Kidney epithelial cell (primary cell): ENCODE measurements at places on chromosomes 7 and 10. TPM values are rescaled to one million over a fixed set of nuclear protein-coding genes. Genes with fewer than 3 reads are reported as not detected.

The DLX5 gene
- not detected in 2 replicates for total RNA-seq

- DNase-seq: no peak
Measured at GRCh38 chr7:90412458-90413184, 9.4 kb downstream of the CLDN12 start.

The RTKN2 gene
- 6.7 and 8.8 TPM in 2 replicates for total RNA-seq

- no peak for DNase-seq
Measured at GRCh38 chr7:30923009-30923773, 11.5 kb downstream of the AQP1 start.

GRCh38 chr7:81441750-81442149 lies 328.1 kb downstream of the HGF start:
- DNase-seq: no peak

DNA sequence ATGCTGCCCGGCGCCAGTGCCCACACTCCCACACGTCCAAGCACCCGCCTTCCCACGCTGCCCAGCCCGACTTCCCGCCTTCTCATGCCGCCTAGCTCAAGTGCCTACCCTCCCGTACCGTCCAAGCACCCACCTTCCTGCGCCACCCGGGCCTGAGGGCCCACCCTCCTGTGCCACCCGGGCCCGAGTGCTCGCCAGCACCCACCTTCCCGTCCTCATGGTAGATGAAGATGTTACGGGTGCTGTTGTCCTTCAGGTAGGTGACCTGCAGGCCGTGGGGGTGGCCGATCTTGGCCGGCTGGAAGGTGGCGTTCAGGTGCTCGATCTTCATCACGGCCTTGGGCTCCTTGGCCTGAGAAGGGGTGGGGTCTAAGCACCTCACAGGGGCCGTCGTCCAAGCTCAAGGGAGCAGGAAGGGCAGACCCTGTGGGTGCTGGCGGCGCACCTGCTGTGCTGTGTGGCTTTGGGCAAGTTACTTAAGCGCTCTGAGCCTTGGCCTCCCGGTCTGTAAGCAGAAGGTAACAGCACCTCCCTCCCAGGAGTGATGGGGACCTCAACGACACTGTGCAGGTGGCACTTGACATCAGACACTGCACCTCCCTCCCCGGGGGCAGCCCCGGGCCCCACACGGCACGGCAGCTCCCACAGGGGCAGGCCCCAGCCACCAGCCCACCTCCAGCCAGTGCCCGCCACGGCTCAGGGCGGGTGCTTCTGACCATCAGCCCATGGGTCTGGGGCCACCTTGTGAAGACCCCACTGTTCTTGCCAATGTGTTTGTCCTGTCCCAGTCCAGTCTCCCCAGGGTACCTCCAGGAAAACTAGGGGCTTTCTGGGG lies 27.8 kb downstream of the GET4 start:
- DNase-seq: no peak

- DNase-seq: no peak
Measured at GRCh38 chr10:10392511-10392910, 625.2 kb upstream of the CELF2 start.

DNA sequence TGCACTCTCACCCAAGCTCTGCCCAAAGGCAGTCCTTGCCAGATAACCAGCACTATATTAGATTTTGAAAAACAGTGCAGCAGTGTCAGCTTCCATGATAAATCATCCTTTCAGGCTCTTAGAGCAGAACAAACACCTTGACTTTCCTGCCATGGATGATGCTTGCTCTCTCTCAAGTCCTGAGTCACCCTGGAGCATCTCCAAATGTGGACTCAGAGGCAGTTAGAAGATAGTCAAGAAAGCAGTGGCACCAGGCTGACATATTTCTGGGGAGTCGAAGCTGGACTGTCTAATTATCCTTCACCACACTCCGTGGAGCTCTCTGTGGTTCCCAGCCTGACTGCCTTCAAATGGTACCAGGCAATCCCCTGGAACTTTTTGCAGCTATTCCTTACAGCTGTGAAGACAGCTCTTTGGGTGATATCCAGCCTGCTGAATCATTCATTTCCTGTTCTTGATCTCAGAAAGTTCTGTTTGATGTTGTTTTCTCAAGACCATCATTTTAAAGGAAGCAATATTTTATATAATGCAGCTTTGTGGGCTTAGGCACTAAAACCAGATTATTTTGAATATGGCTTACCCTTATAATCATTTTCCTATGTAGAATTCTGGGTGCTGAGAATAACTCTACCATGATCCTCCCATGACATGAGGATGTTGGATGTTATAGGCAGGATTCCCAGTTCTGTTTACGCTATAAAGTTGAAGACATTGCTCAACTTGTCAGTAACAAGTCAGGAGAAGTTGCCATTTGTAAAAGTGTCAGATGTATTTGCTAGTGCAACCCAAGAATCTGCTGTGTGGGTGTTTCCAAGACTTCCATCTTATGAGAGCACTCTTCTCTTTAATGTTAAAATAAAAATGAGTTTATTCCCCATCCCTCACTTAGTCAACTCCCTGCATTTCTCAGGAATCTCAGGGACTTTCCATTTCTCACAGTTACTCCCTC lies 233.8 kb downstream of the C7orf25 start:
- peak; percentile 28 for DNase-seq

The FAM171A1 gene
- 32.0 and 34.0 TPM in 2 replicates for total RNA-seq

DNA sequence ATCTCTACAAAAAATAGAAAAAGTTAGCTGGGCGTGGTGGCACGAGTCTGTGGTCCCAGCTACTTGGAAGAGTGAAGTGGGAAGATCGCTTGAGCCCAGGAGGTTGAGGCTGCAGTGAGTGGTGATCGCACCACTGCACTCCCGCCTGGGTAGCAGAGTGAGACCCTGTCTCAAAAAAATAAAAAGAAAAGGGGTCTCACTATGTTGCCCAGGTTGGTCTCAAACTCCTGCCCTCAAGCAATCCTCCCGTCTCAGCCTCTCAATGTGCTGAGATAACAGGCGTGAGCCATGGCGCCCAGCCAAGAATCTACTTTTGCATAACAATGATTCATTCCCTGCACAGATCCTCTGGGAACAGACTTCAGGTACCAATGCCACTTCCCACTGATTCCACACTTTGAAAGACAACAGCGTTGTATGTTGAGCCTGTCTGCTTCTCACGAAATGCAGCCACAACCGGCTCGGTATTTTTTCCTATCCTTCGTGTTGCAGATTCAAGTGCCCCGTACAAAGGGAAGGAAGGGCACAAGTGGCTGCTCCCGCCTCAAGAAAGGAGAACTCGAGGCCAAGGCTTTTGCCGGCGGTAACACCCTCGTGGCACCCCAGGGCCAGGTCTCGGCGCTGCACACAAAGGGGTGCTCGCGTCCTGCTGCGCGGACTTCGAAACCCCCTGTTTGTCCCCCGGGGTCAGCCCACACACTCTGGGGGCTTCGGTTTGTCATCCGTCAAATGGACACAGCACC lies 745 bp downstream of the DAGLB start:
- DNase-seq: peak; percentile 69

The EVX1 gene
- not detected in 2 replicates for total RNA-seq

DNA sequence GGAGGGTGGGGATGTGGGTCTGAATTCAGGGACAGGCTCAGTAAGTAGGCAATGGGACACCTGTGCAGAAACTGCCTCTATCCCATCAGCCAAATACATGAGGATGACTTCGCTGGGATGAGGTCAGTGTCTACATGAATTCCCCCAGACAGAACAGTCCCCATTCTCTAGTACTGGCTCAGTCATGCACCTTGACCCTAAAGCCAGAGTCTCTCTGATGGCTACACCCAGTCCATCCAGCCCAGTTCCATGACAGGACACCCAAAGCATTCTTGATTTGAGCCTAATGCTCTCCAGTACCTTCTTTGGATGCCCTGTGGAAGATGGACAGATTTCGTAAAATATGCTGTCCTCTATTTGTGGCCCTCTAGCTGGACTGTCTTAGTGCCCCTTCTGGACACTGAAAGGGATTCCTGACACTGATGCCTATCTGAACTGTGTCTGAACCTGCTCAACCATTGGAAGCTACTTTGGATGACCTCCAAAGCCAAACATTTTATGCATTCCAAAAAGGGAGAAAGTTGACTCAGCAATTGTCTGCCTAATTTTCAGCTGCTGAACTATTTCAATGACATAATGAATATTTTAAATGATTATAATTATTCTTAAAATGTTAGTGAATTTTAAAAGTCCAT lies 14.6 kb downstream of the SFRP4 start:
- DNase-seq: no peak

DNA sequence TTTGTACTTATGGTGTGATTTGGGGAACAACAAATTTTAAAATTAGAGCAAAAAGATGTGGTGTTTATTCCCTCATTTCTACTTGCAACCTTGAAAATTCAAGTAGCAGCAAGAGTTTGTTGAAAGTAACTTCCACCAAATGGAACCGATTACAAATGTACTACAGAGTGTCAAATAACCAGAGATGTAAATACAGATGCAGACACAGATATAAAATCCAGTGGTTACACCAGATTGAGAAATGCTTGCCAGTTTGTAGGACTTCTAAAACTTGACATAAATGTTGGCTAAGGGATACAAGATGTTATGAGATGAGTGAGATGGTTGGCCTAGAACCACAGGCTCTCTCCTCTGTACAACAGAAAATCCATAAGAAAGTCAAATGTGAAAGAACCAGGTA lies 162.1 kb downstream of the DIP2C start:
- DNase-seq: no peak

The GATA3 gene
- total RNA-seq: 7.2 and 10.9 TPM in 2 replicates
